Bone marrow (tissue), 2 donors: ENCODE measurements at places on chromosomes 4 and X.

- no peak for DNase-seq
Measured at GRCh38 chr4:140861359-140862176, 105.4 kb upstream of the TBC1D9 start.

GRCh38 chrX:68692651-68693050 lies 45.2 kb downstream of the STARD8 start:
- DNase-seq, result no peak

DNA sequence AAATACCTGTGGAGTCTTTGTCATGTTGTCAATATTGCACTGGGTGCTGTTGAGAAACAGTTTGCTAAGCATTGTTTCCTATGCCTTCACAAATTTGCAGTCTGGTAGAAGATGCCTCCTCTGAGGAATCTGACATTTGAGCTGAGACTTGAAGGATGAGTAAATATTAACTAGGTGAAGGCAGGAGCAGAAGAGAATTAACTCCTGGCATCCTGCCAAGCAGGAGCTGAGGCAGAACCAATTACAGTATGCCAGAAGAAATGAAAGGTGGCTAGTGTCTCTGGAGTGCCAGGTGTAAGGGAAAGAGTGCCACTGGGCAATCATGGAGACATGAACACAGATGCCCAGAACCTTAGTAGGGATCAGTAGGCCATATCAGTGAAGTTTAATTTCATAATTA lies 1778.2 kb upstream of the PCDH10 start:
- no peak for DNase-seq

- DNase-seq, result no peak
Measured at GRCh38 chrX:19855700-19856381, 31.6 kb downstream of the SH3KBP1 start.

DNA sequence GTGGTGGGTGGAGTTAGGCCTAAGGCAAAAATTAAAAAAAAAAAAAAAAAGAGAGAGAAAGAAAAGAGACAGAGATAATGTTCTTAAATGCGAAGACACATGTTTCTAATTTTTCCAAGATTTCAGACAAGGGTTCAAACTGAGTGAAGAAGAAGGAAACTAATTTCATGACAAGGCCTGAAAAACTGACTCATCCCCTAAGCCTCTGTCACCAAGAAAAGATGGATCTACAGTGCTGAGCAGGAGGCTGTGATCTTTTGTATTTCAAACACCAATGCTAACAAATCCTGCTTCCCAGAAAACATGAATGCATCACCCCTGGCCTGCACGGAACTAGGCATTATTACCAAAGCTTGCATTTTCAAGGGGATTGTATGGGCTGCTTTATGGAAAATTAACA lies 75.3 kb downstream of the PPARGC1A start:
- DNase-seq, result no peak

DNA sequence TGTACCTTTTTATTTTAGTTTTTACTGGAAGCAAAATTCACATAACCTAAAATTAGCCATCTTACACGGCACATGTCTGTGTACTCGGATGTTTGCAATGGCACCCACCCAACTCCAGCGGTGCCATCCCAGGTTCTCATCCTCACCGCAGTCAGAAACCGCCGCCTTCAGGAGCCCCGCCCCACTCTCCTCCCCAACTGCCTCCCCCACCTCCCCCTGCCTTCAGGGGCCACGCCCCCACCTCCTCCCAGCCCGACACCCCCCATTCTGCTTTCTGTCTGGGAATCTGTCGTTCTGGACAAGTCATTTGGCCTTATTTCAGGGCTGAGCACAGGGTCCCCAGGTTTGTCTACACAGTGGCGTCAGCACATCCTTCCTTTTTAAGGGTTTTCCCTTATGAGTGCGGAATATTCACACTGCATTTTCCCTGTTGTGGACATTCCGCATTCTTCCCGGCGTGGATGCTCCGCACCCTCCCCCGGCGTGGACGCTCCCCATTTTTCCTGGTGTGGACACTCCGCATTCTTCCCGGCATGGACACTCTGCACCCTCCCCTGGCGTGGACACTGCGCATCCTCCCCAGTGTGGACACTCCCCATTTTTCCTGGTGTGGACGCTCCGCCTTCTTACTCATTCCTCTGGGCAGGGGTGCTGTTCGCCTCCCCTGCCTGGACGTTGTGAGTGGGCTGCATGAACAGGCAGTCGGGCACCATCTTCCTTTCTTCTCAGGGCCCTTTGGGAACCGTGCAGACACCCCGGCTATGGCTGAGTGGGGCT lies 135.4 kb upstream of the NKX1-1 start:
- DNase-seq, result no peak

- no peak for DNase-seq
Measured at GRCh38 chr4:149961876-149962597, 116.2 kb upstream of the DCLK2 start.

DNA sequence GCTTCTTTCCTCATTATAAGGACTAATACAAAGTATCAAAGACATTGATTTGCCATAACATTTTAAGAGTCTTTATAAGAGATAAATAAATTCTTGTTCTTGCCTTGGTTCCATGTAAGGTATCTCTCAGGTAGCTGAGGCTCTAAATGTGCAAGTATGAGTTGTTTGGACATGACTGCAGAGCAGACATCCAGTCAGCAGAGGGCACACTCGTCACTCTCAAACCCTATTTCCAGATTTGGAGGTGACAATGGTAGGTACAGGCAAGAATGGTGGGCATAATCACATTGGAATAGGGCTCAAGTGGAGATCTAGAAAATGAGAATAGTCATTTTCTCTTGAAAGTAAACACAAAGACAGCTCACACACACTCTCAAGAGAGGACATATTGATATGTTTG lies 133.3 kb upstream of the ZIC3 start:
- DNase-seq, result no peak

GRCh38 chr4:69894186-69894585 lies 34.2 kb upstream of the SULT1E1 start:
- no peak for DNase-seq

GRCh38 chrX:70324326-70324725 lies 34.4 kb downstream of the KIF4A start:
- DNase-seq, result no peak

GRCh38 chr4:173990869-173991210 lies 292.6 kb downstream of the FBXO8 start:
- DNase-seq, result no peak

DNA sequence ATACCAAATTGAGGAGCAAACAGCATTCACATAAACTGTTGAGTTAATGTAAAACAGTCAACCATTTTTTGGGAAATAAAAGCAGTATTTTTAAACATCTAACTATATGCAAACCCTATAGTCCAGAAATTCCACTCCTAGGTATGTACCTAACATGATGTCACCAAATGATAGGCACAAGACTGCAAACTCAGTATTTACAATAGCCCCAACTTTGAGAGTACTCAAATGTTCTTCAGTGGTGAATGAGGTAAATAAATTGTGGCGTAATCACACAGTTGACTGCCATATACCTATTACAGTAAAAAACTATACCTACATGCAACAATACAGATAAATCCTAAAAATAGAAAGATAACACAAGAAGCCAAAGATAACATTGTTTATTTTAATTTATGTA lies 1243.8 kb upstream of the ADGRL3 start:
- DNase-seq, result no peak

GRCh38 chrX:146604196-146604595 lies 205.4 kb upstream of the CXorf51B start:
- DNase-seq, result no peak

GRCh38 chr4:86993909-86994681 lies 59.3 kb downstream of the AFF1 start:
- no peak for DNase-seq

DNA sequence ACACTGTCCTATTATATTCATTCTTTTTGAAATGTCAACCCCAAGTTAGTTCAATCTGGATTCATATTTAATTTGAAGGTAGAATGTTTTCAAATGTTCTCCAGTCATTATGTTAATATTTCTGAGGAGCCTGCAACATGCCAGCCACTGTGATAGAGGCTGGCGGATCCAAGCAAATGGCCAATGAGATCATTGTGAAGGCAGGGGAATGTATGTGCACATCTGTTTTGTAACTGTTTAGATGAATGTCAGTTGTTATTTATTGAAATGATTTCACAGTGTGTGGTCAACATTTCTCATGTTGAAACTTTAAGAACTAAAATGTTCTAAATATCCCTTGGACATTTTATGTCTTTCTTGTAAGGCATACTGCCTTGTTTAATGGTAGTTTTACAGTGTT lies 1.6 kb downstream of the CXCL1 start:
- DNase-seq, result no peak

- no peak for DNase-seq
Measured at GRCh38 chrX:150236327-150236726, 126.8 kb upstream of the MAMLD1 start.

DNA sequence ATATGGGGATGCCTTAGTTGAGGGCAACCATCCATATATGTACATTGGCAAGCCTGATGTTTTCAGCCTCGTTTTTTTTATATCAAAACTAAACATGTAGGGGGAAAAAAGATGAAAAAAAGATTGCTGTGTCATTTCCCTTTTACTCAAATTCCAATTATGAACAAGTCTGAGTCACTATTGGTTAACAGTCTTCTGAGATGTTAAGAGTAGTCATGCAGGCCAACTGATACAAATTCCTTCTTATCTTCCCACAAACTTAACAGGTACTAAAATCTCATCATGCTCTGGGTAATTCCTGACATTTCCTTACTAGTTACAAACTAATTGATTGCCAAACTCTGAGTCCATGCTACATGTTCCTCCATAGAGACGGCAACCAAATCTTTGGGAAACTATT lies 222.1 kb downstream of the FRMPD4 start:
- DNase-seq, result no peak

- no peak for DNase-seq
Measured at GRCh38 chr4:187433141-187433540, 562.4 kb upstream of the ZFP42 start.

DNA sequence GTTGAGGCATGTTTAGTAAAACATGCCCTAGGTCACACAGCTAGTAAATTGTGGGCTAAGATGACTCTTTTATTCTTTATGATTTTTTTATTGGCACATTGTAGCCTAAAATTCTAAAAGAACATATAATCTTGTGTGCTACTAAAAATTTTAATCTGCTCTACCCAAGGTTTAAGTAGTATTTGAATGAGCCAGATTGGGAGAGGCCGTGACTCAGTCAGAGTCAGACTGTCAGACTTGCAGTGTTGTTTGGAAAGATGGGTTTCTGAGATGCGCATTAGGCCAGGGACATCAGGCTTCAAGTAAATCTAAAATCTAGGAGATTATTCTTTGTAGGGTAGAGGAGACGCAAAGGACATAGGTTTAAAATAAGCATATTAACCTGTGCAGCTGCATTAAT lies 30.7 kb upstream of the TMPRSS11E start:
- DNase-seq, result no peak

DNA sequence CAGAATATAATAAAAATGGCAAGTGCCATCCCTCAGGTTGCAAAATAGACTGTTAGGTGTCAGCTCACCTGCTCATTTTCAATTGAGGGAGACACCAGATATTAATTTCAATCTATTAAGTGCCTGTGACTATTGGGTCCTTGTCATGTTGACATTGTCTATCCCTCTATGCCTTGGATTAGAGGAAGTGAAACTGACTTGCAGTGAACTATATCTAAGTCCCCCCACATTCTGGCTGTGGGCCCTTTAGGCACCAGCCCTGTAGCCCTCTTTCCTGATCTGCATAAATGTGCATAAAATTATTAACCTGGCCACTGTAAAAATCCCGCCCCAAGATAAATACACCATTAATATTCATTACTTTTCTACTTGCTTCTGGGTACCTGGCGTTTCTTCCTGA lies 293.0 kb upstream of the CLNK start:
- DNase-seq, result no peak

DNA sequence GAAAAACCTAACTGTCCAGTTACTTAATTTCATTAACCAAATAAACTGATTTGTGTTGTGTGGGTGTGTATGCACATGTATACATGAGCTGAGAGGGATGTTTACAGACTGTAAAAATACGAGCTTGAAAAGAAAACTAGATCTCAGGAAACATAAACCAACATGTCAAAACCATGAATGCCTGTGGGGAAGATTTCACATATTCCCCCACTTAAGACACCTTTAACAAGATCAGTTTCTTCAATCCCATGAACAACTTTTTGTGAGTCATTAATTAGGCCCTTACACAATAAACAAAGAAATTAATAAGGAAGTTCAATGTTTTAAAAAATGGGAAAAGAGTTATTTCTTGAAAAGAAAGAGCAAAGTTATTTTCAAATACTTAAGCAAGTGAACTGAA lies 170.8 kb downstream of the ZNF674 start:
- no peak for DNase-seq

- DNase-seq, result no peak
Measured at GRCh38 chr4:112282860-112283667, 2.6 kb downstream of the TIFA start.

DNA sequence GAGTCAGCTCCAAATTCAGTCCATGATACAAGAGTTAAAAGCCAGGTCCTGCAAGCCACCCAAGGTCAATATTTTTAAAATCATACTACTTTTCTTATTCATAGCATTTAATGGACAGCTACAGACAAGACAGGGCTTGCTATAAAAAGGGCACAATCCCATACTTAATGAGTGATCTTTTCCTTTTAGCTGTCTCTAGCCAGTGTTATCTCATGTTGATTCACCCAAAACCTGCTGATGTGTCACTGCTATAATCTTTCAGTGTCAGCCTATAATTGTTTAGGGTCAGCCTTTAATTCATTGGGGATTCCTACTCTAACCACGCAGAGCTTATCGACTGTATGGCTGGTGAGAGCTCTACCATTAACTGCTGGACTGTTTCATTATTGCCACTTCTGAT lies 51.2 kb upstream of the HCCS start:
- no peak for DNase-seq

DNA sequence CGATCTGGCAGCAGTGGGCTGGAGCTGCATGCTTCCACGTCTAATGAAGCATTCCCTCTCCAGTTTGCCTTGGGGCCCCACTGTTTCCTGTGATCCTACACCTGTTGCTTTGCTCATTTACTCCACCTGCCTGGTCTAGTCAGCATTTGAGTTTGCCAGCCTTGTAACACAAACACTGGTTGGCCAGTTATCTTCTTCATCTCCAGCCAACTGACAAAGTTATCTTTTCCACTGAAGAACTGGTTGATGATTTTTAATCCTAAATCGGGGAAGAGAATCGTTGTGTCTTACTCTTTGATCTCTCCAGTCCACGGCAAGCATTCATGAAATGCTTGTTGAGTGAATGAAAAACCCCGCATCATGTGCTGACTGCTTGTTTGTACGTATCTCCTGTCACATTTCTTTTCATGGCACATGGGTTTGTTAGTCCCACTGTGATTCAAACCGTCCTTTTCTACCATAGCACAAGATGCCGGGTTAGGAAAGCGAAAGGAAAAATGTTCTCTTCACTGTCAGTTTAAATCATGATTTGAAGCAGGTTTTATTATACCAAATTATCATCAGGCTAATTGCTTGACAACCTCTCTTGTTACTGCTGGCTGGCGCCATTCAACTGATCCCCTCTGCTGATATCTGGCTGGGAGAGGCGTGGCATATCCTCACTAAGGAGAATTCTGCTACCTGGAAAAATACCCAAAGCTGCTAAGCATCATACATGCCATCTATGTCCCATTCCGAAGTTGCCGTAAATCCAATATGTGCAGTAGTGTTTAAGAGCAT lies 144.8 kb downstream of the SHROOM3 start:
- no peak for DNase-seq

DNA sequence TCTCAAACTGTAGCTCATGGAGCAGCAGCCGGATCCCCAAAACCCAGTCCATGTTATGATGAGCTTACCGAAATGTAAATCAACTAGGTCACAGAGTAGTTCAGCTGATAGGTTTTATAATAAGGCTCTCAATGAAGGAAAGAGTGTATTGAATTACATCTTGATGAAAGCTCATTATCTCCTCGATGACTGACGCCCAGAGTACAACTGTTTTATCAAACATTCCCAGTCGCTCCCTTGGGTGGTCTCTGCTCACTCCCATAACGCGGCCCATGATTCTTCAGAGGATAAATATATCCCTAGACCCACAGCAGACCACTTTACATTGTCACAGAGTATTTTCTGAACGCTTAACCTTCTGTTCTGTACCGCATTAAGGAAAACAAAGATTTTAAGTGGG lies 452.3 kb upstream of the GALNT7 start:
- DNase-seq, result no peak
